Right renal pelvis (tissue), 4 donors: ENCODE measurements at places on chromosomes 13 and 19. TPM values are rescaled to one million over a fixed set of nuclear protein-coding genes. Genes with fewer than 3 reads are reported as not detected.

ACP7 gene
- polyA plus RNA-seq = 0.47 TPM

APOC4 gene
- not detected for polyA plus RNA-seq

SLC17A7 gene
- polyA plus RNA-seq = 0.47 TPM

S1PR4 gene
- 0.28 TPM for polyA plus RNA-seq

LINGO3 gene
- not detected for polyA plus RNA-seq

SMIM17 gene
- 1.2 TPM for polyA plus RNA-seq

TRAPPC6A gene
- polyA plus RNA-seq = 32.1 TPM

CYP4F2 gene
- polyA plus RNA-seq = 0.30 TPM

PPP1R13L gene
- 10.1 TPM for polyA plus RNA-seq

FGF22 gene
- polyA plus RNA-seq = 0.62 TPM

INSL3 gene
- 0.22 TPM for polyA plus RNA-seq
